ENCODE measurements at places on chromosomes 1 and 21. TPM values are rescaled to one million over a fixed set of nuclear protein-coding genes. Genes with fewer than 3 reads are reported as not detected.

DNA sequence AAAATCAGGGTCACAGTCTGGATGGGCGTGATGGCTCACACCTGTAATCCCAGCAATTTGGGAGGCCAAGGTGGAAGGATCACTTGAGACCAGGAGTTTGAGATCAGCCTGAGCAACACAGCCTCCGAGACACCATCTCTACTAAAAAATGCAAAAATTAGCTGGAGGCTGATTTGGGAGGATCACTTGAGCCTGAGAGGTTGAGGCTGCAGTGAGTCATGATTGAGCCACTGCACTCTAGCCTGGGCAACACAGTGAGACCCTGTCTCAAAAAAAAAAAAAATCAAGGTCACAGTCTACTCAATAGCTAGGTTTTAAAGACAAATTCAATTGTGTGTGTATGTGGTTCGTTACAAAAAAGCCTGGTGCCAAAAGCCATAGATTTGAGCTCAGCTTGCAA lies 34.4 kb downstream of the TRIM67 start:
- DNase-seq, result no peak

GRCh38 chr21:28822486-28823335 lies 170.0 kb downstream of the LTN1 start:
- DNase-seq, result no peak

DNA sequence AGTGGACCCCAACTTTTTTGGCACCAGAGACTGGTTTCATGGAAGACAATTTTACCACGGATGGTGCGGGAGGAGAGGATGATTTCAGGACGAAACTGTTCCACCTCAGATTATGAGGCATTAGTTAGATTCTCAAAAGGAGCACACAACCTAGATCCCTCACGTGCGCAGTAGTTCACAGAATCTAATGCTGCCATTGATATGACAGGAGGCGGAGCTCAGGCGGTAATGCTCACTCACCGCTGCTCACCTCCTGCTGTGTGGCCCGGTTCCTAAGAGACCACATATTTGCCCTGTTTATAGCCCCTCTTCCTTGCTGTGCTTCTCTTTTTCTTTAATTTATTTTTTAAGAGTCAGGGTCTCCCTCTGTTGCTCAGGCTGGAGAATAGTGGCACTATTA lies 4.6 kb downstream of the NTRK1 start:
- no peak for DNase-seq

DNA sequence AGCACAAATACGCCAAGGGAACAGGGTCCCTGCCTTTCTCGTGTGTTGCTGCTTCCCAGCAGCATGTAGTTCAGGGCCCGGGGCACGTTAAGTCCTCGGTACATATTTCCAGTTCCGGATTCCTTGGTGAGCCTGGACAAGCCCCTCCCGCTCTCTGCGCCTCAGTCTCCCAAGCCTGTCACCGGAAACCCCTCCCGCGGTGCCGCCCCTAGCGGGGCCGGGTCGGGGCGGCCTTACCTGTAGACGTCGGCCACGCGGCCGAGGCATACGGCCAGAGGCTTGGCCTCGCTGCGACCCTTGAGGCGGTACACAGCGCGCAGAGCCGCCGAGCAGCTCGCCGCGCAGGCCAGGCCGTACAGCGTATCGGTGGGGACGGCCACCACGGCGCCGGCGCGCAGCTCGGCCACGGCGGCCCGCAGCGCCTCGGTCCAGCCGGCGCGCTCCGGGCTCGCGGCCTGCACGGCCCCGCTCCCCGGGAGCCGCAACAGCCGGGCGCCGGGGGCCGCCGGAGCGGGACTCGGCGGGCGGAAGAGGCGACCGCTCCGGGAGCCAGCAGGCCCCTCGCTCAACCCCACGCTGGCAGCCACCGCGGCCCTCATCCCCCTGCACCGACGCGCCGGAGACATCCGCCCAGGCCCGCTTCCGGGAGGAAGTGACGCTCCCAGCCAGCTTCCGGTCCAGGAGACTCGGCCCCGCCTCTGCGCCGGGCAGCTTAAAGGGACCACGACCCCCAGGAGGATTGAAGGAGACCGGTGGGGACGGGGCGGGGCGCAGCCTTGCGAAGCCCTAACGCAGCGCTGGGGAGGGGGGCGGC lies at the start of the genes C1orf122 and YRDC:
TSS of gene C1orf122 (plus strand) at position 236 of the 814 bp plus-strand sequence. CDS start 615 bp downstream, outside the sequence.
TSS of gene YRDC (minus strand) at position 654 of the 814 bp plus-strand sequence. CDS start at position 626, 28 bp downstream.
- peak; percentile 97 for DNase-seq

- peak; percentile 38 for DNase-seq
These were observed 3.4 kb upstream of the PADI2 start for GRCh38 chr1:17122521-17123164.

Gene BARHL2
- total RNA-seq, result not detected

Measured in Daoy (cell line).